ENCODE measurements at places on chromosomes 5 and 9.
A peak's percentile ranks its signal among the peaks of the same experiment; 100 is the strongest.

DNA sequence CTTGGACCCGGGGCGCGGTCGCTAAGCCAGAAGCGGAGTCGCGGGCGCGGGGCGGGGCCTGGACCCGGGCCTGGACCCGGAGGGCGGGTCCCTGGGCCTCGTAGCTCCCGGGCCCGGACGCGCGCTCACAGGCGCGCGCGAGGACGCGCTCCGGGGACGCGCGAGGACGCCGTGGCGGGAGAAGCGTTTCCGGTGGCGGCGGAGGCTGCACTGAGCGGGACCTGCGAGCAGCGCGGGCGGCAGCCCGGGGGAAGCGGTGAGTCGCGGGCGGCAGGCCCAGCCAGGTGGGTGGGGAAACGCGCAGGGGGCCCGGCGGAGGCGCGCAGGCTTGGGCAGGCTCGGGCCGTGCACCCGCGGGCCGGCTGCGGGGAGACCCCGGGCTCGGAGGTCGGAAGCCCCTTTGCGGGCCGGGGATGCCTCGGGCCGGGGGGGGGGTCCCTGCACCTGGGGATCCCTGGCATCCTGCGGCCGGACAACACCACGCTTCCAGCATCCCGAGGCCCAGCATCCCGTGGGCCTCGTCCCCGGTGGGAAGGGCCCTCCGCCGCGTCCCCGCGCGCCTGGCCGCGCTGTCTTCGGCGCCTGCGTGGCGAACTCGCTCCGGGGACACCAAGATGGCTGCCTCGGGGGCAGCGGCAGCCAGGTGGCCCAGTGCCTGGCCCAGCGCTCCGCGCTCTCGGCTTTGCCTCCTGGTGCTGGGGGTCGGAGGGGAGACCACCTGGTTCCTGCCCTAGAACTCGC, at the start of gene SFXN1:
SFXN1 (plus strand) TSS at position 177 of the 741 bp plus-strand sequence. CDS start 13,544 bp downstream, outside the sequence.
- peak; percentile 82 for DNase-seq

DNA sequence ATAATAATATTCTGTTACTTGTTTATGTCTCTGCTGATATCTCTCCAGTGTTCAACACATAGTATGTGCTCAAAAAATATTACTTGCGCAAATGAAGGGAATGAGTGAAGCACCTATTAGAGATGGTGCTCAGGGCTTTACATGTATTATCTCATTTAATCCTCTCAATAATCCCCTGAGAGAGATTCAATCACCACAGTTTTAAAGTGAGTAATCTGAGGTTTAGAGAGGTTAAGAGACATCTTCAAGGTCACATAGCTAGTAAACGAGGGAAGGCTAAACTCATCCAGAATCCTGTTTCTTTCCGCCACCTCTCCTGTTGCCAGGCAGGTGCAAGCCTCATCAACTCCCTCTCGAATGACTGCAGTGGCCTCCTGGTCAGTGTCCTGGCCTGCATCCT, 82.0 kb downstream of the UGCG start:
- no peak for DNase-seq

- DNase-seq, result no peak
Observed at GRCh38 chr9:137838576-137838975, 39.0 kb upstream of the CACNA1B start.

- DNase-seq, result no peak
Observed at GRCh38 chr5:163914910-163915309, 409.5 kb downstream of the MAT2B start.

DNA sequence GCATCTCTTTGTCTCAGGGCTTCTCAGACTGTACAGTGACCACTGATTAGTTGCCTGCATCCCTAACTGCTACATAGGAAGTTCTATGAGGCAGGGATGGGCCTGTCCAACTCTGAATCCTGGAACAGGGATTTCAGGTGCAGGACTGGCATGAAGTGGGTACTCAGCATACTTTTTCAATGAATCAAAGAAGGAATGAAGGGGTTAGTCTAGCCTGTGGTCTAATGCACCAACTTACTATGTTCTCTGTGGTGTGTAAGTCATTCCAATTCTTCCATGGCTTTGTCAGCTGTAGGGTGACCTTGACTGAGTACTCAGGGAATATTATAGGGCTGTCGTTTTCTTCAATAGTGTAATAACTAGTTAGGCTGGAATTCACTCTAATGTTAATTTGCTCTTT, 8.3 kb downstream of the COL15A1 start:
- no peak for DNase-seq

DNA sequence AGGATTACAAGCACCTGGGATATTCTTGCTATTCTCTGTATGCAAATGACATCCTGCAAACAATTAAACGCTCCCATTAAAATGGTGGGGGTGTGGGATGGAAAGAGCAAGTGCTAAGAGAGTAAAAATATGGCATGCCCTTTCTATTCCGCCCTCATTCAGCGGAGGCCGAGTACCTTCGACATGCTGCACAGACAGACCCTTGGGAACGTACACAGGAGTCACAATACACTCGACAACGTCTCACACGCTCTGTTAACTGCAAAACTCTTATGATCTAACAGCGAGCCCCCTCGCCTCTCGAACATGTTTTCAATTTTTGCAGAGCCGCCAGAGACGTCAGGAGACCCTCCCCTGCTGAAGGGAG, 322.2 kb downstream of the CEMIP2 start:
- no peak for DNase-seq

DNA sequence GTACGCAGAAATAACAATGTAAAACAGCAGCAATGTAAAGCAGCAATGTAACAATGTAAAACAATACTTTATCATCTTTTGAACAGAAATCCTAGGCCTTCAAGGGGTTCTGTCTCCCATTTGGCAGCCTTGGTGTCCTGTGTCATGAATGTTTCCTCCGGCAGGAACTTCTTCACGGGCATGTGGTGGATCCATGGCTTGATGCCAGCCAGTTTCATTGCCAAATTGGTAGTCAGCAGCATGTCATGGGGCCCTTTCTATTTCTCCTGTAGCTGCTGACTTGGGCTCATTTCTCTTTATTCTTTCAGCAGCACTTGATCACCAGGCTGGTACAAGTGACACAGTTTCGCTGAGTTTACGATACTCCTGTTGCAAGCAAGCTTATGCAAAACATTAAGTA, 275.3 kb downstream of the HTR1A start:
- no peak for DNase-seq

- no peak for DNase-seq
Observed at GRCh38 chr5:51181208-51181894, 201.9 kb upstream of the ISL1 start.

GRCh38 chr5:143064218-143064641, 294.1 kb downstream of the ARHGAP26 start:
- no peak for DNase-seq

GRCh38 chr9:120867676-120868338, 9.2 kb downstream of the PHF19 start:
- DNase-seq, result no peak

- peak; percentile 85 for DNase-seq
Observed at GRCh38 chr9:137138722-137139467, at the start of gene GRIN1. Gene GRIN1, plus strand, starts transcription at chr9:137139154. Its CDS starts 333 bp downstream, at chr9:137139487.

DNA sequence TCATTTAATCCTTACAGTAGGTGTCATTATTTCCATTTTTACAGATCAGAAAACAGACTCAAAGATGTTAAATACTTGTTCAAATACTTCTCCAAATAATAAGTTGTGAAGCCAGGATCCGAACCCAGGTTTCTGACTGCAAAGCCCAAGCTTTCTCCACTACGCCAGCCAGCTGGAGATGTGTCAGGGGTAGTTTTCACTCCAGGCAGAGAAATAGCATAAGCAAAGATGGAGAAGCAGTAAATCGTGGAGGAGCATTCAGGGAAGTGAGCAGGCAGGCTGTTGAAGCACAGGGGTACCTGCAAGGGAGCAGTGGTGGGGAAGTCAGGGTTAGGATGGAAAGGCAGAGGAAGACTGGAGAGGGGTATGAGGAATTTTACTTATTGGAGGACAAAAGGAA, 2.9 kb downstream of the TLN1 start:
- DNase-seq, result peak; percentile 25

DNA sequence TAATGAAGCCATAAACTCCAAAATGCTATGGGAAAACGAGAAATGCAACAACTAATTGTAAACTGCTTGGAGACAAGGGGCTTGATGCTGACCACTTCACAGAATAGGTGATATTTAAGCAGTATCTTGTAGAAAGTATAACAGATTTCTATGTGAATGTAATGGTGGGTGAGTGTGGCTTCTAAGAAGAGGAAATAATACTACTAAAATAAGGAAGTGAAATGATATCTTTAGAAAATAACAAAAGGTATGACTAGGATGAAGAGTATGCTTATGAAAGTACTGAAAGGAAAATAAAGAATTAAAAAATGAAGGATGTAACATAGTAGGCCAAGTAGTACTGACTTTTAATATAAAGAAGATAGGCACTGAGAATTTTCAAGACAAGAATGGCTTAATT, 94.2 kb downstream of the AGTPBP1 start:
- no peak for DNase-seq

- no peak for DNase-seq
Observed at GRCh38 chr5:81250004-81250403, 16.9 kb downstream of the CKMT2 start.

- no peak for DNase-seq
Observed at GRCh38 chr5:83751201-83751600, 30.5 kb upstream of the HAPLN1 start.

DNA sequence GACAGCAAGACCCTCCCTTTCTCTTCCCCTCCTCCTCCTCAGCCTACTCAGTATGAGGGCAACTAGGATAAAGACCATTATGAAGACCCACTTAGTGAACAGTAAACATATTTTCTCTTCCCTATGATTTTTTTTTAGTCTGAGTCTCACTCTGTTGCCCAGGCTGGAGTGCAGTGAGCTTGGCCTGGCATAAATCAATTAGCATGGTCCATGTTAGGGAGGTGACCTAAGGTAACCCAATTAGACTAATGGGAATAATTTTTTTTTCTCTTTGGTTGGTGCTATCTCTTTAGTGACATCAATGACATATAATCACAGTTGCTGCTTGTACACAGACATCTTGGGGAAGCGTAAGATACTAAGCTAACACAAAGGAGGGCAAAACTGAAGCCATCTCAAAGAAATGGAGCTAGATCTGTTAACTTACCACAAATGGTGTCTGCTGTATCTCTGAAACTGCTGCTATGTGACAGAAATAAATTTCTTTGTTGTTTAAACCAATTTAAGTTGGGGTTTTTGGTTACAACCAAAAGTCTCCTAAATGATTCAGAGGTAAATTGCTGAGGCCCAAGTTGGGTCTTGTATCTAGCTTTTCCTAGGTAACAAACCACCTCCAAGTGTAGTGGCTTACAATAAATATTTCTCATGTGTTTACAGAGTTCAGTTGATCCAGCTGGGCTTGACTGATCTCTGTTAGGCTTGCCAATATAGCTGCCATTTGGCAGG, 13.3 kb downstream of the PKD2L2 start:
- DNase-seq, result no peak

DNA sequence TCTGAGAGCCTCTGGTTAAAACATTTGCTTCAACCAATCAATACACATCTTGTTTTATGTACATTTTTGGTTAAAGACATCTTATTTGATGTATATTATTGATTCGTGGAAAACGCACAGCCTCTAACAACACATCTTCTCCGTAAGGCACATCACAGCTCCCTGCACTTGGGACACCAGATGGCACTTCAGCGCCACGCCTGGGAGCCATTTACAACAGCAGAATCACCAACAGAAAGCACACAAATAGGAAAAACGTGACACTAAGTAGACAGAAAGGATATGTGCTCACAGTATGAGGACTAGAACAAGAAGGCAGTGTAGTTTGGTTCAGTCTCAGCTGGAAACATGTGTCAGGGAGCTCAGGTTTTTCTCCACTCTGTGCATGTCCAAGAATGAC, 199.7 kb downstream of the ROR2 start:
- no peak for DNase-seq

DNA sequence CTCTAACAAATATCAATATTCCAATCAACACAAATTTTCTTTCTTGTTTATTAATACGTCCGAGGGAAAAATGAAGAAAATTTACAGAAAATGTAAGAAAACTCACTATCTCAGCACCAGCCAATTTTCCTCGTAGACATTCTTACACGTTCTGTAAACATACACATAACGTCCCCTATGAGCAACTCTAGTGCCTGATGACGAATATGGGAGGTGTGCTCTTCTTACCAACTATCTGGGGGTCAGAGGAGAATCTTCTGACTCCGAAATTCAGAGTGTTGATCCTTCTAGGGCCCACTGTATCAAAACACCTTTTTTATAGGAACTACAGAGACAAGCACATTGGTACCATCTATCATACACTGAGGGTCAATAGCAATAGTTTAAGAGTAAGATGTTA, 198.7 kb downstream of the GAPVD1 start:
- DNase-seq, result no peak

DNA sequence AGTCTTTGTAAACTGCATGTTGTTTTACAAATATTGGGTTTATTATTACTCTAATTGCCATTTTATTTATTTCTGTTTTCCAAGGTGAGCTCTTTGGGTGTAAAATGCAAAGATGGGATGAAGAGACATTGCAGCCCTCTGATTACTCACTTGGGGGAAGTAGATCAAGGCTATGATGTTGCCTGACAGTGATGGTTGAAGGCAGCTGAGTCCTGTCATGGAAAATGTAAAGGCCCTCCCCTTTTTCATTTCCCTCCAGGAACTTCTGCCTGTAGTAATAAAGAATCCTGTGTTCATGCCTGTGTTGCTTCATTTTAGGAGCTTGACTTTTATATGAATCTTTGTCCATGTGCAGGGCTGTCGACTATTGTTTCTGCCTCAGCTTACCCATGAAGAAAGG, 605.4 kb upstream of the CLINT1 start:
- DNase-seq, result no peak

- DNase-seq, result no peak
Observed at GRCh38 chr9:90167914-90168313, 474.7 kb downstream of the DIRAS2 start.

GRCh38 chr9:131036529-131037334, 27.8 kb downstream of the LAMC3 start:
- DNase-seq, result no peak

GRCh38 chr5:170097934-170098333, 7.8 kb upstream of the FOXI1 start:
- DNase-seq, result no peak

DNA sequence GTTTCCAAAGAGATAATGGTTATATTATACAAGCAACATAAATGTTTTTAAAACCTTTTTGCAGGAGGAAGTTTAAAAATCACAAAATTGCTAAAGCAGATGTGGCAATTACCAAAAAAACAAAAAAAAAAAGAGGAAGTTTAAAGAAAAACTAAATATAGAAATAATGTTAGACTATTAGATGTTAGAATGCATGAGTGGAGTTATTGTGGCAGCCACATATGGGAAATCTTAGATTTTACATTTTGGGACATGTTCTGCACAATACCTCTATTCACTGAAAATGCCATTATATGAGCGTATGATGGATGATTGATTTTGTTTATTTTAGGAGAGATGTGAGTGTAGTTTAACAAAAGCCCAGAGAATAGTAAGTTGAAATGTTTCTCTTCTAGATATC, 31.2 kb upstream of the DTWD2 start:
- DNase-seq, result no peak

Data from stomach (tissue), 19 donors.